ENCODE measurements at places on chromosomes 1 and 21.

DNA sequence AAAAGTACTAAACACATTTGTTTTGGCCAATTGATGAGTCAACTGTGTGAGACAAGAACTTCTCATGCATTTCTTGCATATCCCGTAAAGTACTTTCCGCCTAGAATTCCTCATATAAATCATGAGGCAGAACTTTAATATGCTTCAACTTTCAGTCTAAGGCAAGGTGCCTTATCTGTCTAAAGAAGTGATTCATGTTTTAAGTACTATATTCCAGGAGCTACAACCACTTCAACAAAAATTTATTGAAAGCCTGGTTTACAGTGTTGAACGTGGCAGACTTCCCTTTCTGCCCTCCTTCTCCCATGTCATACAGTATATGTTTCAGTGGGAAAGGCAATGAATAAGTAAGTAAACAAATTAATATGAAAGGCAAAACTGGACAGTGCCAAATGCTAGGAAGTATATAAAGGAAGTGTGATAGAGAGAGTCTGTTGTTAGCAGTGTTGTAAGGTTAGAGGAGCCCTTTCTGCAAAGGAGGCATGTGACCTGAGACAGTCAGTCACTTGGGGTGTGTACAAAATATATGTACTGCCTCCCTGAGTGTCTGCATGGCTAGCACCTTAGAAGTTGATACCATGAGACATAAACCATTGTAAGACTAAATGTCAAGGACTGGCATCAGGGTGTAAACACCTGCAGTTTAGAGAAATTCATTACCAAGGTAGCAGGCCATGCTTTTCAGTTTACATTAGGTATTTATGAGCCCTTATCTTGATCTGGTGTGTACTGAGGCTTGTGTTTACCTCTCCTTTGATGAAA, 362.2 kb downstream of the SRGAP2C start:
- DNase-seq, result no peak

DNA sequence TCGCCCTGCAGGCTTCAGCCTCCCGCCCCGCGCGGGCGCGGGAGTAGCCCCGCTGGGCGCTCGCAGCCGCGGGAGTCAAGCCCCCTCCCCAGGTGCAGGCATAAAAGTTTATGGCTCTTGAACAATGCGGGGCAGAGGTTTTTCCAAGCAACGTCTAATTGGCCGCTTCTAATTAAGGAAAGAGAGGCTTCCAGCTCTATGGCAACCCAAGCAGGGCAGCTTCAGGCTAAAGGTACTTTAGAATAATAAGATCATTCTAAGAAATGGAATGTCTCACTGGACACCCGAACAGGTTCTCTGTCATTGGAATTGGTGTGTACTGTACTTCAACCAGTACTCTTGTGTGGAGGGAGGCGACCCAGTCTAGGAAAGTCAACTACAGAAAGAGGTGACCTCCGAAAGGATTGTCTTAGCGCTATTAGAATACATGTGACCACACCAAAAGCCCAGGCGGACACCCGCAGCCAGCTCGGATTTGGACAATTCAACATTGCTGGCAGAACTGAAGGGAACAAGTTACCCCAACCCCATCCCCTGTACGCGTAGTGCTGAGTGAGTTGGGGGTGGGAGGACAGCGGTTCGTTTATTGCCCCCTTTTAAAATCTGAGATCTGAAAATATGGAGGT, 12.5 kb downstream of the NR5A2 start:
- DNase-seq, result no peak

GRCh38 chr1:232508130-232508701, 121.7 kb downstream of the SIPA1L2 start:
- no peak for DNase-seq

DNA sequence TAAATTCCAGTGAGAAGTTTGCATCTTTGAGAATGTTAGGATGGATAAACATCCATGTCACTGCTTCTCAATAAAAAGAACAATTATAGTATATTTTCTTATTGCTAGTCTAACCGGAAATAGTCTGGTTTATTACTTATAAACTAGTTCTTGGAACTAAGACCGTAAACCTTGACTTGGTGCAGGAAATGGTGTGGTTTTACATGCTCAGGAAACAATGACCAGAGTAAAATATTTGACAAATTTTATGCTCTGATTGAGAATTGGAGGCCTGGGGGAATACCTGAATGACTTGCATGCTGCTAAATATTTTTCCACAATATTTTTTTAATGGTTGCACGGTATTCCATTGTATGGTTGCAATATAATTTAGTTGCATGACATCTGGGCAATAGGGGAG, 76.3 kb downstream of the XCL2 start:
- no peak for DNase-seq
